ENCODE measurements at places on chromosomes 1 and 21.
A peak's percentile ranks its signal among the peaks of the same experiment; 100 is the strongest.

- H3K36me3 ChIP-seq: no peaks in the 10 kb centered on the region
- H3K4me1 ChIP-seq: no peaks in the 10 kb centered on the region
- H3K27ac ChIP-seq: no peak overlapping the region
- peak; percentile 46 for DNase-seq
These were observed 997 bp downstream of the RSPH1 start for GRCh38 chr21:42495027-42495426.

GRCh38 chr21:41759926-41760325, 6.9 kb downstream of the RIPK4 start:
- H3K36me3 ChIP-seq: peaks cover 2% of the 10 kb centered on the region
- no peaks in the 10 kb centered on the region for H3K27me3 ChIP-seq
- no peak for DNase-seq
- no peak overlapping the region for H3K27ac ChIP-seq
- peaks cover 5% of the 10 kb centered on the region for H3K4me1 ChIP-seq

DNA sequence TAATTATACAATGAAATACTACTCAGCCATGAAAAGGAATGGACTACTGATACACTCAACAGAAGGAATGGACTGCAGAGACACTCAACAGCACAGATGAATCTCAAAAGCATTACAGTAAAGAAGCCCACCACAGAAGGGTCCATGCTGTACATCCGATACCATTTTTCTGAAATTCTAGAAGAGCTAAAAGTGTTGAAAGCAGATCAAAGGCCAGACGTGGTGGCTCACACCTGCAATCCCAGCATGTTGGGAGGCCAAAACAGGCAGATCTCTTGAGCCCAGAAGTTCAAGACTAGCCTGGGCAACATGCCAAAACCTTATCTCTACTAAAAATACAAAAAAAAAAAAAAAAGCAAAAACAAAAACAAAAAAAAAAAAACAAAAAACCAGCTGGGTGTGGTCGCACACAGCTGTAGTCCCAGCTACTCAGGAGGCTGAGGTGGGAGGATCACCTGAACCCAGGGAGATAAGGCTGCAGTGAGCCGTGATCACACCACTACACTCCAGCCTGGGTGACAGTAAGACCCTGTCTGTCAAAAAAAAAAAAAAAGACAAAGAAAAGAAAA, 15.5 kb downstream of the PPP1R15B start:
- DNase-seq: no peak
- peaks cover 23% of the 10 kb centered on the region for H3K36me3 ChIP-seq
- no peak overlapping the region for H3K27ac ChIP-seq
- no peak overlapping the region for H3K4me3 ChIP-seq
- no peaks in the 10 kb centered on the region for H3K27me3 ChIP-seq

DNA sequence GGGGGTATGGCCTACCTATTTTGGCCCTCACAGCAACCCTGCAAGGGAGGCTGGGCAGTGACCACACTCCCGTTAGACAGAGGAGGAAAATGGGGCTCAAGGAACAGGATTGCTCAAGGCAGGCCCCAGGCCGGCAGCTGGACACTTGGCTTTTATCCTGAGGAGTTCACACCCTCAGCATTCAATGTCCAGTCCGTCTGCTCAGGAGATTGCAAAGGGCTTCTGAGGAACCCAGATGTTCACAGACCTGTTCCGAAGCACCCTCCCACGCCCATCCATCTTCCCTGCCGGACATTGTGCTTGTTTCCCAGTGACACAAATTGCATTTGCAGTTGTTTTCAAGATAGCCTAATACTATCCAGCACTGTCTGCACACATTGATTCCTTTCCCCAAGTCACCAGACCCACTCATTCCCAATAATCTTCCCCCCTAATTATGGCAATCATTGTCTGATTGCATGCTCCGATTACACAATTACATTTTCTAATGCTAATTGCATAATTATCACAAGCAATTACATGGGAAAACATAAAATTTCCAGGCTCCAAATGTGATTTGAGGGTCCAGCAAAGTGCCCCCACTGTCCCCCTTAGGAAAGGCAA, 4.3 kb upstream of the UBL4B start:
- H3K4me3 ChIP-seq: no peak overlapping the region
- H3K36me3 ChIP-seq: no peaks in the 10 kb centered on the region
- DNase-seq: no peak

DNA sequence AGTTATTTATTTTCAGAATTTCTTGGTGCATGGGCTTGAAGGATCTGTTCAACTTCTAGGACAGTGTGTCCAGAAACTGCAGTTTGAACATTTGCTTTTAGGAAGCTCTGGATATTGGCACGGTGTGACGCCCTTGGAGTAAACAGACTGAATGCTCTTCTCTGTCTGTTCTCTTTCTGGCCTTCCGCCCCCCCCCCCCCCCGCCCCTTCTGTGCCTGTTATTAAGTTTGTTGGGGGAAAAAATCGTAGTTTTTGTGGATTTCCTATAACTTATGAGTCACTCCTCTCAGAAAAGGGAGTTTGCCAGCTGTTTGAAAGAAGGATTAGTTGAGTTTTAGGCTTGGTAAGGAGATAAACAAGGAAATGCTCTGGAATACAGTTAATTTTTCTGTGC, 1.2 kb downstream of the KCTD3 start:
- DNase-seq: no peak
- H3K27me3 ChIP-seq: no peaks in the 10 kb centered on the region
- no peaks in the 10 kb centered on the region for H3K36me3 ChIP-seq
- peak overlapping the region; percentile 86 for H3K27ac ChIP-seq

DNA sequence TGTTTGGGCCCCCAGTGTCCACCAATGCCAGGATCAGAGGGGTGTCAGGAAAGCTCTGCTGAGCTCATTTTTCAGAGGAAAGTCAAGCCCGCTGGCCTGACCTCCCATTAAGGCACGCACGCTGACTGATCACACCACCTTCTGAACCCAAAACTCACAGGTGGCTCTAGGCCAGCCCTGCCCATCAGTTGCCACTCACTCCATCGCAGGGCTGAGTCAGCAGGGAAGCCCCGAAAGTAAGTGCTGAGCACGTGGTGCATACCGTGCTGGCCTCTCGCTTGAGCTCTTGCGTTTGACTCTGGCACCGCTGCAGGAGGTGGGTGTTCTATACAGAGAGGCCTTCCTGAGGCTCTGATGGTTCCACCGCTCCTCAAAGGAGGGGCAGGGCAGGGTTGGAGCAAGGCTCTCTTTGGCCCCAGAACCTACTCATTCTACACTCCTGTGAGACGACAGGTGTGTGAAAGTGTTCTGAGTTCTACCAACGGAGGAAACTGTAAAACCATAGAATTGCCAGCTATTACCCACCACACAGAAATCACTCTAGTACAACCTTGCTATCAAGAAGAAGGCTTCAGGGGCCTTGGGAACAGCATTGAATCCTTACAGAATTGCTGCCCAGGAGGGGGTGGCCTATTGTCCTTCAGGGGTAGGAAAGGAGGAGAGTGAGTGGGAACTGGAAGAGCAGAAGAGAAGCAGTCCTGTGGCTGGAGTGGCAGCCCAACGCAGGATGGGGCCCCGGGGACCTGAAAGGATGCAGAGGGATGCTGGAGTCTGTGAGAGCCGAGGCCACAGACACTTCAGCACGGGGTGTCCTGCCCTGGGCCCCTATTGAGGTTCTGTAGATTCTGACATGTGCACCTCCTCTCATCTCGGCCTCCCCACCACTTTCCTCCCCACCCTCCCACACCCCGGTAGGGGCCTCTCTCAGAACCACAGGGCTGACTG, 214.7 kb upstream of the EDN2 start:
- H3K36me3 ChIP-seq: no peaks in the 10 kb centered on the region
- H3K27me3 ChIP-seq: no peaks in the 10 kb centered on the region

DNA sequence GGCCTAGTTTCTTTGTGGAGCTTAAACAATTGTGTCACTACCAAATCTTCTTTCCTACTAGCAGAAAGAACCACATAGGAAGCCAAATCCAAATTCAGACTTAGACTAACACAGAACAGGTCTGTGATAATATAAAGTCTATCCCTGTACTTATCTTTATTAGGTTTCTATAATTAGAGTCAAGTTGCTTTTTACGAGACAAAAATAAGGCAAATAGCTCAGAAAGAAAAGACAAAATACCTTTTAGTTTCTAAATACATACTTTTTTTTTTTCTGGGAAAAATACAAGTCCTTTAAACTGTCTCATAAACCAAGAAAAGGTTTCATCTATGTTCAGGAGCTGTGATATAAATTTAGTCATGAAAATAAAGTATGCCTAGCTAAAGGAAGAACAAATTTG, 78.9 kb upstream of the LBR start:
- H3K27me3 ChIP-seq: no peaks in the 10 kb centered on the region
- H3K4me1 ChIP-seq: no peaks in the 10 kb centered on the region
- DNase-seq: no peak
- peaks cover 3% of the 10 kb centered on the region for H3K36me3 ChIP-seq
- H3K4me3 ChIP-seq: no peak overlapping the region

DNA sequence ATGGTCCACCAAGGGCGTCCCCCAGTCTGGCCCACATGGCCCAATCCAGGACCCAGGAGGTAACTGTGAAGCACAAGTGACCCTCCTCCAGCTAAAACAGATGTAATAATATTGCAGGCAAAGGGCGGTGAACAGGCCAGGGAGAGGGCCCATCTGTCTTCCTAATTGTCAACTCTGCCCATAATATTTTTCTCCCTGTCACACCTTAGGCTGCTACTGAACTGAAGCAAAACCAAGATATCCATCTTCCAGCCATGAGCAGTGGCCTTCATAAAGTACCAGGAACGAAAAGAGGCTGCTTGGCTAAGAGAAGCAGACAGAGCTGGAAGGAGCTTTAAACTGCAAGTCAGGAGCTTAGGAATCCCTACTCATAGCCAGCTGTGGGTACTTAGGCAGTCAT, 3.1 kb downstream of the KANK4 start:
- no peaks in the 10 kb centered on the region for H3K36me3 ChIP-seq
- H3K4me3 ChIP-seq: no peak overlapping the region
- no peak for DNase-seq
- no peak overlapping the region for H3K27ac ChIP-seq

DNA sequence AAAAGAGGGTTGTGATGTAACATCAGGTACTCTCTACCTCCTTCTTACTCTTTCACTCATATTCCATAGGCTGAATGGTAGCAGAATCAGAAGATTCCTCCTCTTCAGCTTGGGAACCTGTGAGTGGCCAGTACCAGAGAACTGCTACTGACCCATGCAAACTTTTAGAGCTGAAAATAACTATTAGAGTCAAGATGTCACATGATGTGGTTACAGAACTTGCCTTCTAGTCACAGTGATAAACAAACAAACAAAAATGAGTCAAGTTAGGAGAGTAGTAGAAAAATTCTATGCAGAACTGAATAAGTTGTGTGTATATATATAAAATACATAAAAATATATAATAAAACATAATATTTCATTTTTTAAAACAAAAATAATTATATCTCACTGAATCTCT, 47.6 kb upstream of the RGS1 start:
- peaks cover 28% of the 10 kb centered on the region for H3K4me1 ChIP-seq
- H3K36me3 ChIP-seq: no peaks in the 10 kb centered on the region
- no peak overlapping the region for H3K27ac ChIP-seq
- DNase-seq: no peak
- no peak overlapping the region for H3K4me3 ChIP-seq

DNA sequence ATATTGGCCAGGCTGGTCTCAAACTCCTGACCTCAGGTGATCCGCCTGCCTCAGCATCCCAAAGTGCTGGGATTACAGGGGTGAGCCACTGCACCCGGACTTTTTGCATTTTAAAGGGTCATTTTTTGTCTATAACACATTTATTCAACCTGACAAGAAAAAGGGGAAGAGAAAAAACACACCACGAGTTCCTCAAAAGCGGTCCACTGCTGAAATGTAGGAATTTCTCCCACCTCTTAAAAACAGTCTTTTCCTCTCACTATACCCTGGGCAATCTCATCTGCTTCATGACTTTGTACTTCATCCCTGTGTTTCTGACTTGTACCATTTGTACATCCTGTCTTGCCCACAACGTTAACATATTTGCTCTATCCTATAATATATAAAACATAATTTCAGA, 413.3 kb upstream of the PTBP2 start:
- no peak overlapping the region for H3K4me3 ChIP-seq
- H3K4me1 ChIP-seq: no peaks in the 10 kb centered on the region
- DNase-seq: no peak
- H3K27me3 ChIP-seq: no peaks in the 10 kb centered on the region
- no peak overlapping the region for H3K27ac ChIP-seq

GRCh38 chr1:22108339-22109105, 34.4 kb downstream of the WNT4 start:
- peaks cover 17% of the 10 kb centered on the region for H3K36me3 ChIP-seq
- H3K27me3 ChIP-seq: no peaks in the 10 kb centered on the region
- no peak overlapping the region for H3K4me3 ChIP-seq
- H3K27ac ChIP-seq: no peak overlapping the region
- DNase-seq: peak; percentile 56

GRCh38 chr1:202710070-202711045, at the start of gene SYT2:
Gene SYT2 (minus strand): TSS chr1:202710454. CDS start chr1:202605772, 104,682 bp downstream.
- no peaks in the 10 kb centered on the region for H3K4me1 ChIP-seq
- no peak within 1 kb of the TSS for H3K27ac ChIP-seq
- H3K36me3 ChIP-seq: no peaks in the 10 kb centered on the region
- no peak for DNase-seq

- H3K27me3 ChIP-seq: no peaks in the 10 kb centered on the region
- no peak for DNase-seq
These were observed 22.9 kb upstream of the LMO4 start for GRCh38 chr1:87305762-87306161.

DNA sequence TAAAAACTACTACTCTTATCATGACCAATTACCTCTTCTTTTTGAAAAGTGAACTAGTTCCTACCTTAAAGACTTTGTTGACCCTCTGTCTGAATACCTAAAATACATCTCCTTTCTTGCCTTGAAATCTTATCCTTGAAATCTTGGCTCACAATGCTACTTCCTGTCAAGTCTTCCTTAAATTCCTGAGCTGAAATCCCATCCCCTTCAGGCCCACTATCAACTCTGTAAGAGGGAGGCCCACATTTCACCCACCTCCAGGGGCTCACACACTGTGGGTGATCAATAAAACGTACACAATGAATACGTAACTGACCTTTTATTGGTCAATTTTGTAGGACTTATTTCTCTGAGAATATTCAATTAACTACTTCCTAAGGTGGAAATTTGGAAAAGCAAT, 88.0 kb downstream of the APP start:
- peaks cover 2% of the 10 kb centered on the region for H3K4me1 ChIP-seq
- no peak overlapping the region for H3K27ac ChIP-seq
- no peak overlapping the region for H3K4me3 ChIP-seq
- DNase-seq: no peak
- no peaks in the 10 kb centered on the region for H3K27me3 ChIP-seq

Measured in ascending aorta (tissue), 2 donors.